ENCODE measurements at places on chromosomes 3 and 15.

DNA sequence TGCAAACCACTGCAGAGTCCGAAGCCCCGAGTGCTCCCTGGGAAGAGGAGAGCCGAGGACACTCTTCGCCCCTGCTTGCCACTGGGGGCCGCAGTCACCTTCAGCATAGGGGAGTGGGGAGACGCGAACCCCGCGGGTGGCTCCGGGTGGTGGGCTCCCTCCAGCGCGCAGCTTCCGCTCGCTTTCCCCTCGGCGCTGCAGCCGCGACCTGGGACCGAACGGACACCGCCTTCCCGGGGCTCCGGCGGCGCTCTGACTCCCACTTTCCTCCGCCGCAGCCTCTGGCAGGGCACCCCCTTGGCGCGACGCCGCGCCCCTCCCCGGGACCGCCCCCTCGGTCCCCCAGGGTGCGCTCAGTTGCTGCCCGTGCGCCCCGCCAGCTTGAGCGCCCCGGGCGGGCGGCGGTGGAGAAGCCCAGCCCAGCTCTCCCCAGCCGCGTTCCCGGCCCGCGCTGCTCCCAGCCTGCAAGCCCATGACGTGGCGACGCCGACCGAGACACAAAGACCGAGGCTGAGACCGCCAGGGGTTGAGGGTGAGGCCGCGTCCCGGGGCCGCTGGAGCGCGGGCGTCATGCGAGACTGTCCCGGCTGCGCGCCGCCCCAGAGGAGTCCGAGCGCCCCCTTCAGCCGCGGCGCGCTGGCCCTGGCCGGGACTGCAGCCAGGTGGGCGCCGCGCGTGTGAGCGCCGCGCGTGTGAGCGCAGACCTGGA, at the start of gene MINAR1:
Gene MINAR1, plus strand, starts transcription at position 701 of the 709 bp plus-strand sequence. CDS start 23,812 bp downstream, outside the sequence.
- DNase-seq = no peak

- DNase-seq = no peak
These were observed 176.6 kb downstream of the SLC9A9 start for GRCh38 chr3:143671626-143672025.

DNA sequence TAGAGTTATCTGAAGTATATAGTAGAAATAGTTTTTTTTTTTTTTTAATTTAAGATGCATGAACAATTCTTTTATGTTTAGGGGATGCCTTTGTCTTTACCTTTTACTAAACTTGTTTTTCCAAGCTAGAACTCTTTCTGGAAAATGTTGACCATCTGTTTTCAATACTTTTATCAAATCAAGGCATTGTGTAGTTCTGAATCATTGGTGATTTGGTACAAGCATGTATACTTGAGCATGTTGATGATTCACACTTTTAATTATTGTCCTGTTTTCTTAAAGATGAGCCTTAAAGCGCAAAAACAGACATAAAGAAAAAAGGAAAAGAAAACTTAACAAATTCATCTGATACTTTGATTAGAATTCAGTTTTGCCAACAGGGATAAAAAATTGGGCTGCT, 28.3 kb downstream of the PDCD6IP start:
- DNase-seq = no peak

- no peak for DNase-seq
These were observed 23.9 kb upstream of the OSTN start for GRCh38 chr3:191175102-191175501.

DNA sequence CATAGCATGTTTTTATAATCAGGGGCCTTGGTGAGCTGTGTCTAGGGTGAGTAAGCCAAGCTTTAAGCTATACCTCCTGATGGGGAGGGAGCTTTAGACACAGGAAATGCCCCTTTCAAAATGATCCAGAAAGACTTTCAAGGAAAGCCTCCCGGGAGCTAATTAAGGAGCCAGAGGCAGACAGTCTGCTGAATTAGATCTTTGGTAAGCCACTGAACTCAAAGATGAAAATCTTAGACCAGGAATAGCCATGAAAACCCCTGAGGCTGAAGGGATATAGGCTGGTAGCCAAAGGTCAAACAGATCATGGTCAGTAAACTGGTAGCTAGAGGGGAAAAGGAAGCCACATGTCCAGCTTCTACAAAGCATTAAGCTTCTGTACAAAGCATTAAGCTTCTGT, 42.7 kb upstream of the GAP43 start:
- DNase-seq = no peak

- peak; percentile 49 for DNase-seq
These were observed 111.7 kb downstream of the NUP210 start for GRCh38 chr3:13308380-13308801.

Measured in MCF 10A (cell line).